ENCODE measurements at places on chromosomes 11 and 22.

- no peak for ATAC-seq
Observed at GRCh38 chr11:85589373-85589772, 37.8 kb downstream of the DLG2 start.

DNA sequence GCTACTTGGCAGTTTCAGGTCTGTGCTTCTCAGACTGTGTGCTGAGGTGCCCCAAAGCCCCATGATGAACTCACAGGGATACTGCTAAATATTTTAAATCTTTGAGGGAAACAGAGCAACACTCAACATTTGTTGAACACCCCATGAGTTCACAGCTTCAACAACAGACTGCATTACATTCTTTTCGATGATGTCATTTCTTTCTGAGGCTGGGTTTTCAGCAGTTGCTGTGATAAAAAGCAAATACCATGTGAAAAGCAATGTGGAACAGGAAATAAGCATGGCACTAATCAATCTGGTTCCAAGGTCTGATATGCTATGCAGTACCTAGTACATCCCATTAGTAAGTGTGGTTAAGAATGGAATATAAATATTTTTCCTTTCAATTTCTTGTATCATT lies 82.7 kb downstream of the RPL27A start:
- ATAC-seq, result no peak

DNA sequence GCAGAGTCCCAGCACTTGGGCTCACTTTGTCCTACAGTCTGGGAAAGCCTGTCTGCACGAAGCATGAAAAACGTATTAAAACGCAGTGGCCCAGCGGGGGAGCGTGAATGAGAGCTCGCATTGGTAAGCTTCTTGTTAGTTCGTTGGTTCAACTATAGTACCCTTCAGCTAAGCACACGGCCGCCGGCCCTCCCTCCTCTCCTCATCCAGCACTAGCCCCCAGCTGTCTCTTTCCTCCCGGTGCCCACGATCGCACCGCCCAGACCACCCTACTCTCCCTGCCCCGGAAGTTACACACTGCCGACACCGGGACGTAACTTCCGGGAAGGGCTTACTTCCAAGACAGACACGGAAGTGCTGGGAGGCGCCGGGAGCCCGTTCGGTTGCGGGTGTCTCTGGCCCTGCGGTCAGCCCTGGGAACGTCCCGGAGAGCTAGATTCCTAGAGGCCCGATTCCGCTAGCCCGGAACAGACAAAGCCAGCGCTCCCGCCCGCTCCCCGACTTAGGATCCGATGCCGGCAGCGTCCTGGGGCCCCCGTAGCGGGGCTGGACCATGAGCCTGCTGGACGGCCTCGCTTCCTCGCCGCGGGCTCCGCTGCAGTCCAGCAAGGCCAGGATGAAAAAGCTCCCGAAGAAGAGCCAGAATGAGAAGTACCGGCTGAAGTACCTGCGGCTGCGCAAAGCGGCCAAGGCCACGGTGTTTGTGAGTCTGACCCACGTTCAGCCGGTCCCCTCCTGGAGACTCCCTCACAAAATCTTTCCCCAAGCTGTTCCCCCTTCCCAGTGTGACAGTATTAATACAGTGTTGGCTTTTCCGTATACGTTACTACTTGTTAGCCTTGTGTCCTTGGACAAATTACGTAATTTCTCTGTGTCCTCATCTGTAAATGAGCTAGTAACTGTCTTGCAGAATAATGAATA lies at the start of gene TBRG1:
Gene TBRG1, plus strand, starts transcription at position 334 of the 921 bp plus-strand sequence. Its CDS starts 220 bp downstream, at position 554.
- peak; percentile 98 for ATAC-seq

DNA sequence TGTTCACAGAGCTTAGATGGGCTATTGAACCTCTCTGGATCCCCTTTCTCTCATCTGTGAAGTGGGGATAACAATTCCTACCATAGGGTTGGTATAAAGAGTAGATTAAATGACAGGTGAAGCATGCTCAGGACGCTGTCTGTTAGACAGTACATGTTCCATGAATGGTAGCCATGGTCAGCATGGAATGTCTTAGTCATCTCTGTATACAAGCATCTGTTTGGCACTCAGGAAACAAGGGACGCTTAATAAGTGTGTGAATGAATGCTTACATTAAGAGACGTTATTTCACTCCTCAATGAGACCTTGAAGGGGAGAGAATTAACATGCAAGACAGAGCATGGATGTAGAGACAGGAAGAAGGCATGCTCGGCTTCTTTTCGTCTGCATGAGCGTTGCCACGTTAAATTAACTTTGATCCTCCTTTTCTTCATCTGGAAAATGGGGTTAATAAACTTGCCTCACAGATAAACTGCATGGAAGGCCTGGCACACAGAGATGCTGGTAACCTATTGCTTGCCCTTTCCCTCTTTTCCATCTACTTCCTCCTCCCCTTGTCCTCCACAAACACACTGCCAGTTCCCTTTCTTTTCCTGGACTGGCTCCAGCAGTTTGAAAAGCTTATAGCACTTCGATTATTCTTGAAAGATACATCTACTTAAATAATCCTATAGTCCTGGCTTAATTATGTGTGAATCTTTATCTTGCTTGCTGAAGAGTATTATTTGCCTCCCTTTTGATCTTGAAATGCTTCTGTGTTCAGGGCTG lies 267.2 kb upstream of the MTNR1B start:
- no peak for ATAC-seq

- ATAC-seq, result no peak
Observed at GRCh38 chr22:27463121-27463660, 338.4 kb downstream of the MN1 start.

DNA sequence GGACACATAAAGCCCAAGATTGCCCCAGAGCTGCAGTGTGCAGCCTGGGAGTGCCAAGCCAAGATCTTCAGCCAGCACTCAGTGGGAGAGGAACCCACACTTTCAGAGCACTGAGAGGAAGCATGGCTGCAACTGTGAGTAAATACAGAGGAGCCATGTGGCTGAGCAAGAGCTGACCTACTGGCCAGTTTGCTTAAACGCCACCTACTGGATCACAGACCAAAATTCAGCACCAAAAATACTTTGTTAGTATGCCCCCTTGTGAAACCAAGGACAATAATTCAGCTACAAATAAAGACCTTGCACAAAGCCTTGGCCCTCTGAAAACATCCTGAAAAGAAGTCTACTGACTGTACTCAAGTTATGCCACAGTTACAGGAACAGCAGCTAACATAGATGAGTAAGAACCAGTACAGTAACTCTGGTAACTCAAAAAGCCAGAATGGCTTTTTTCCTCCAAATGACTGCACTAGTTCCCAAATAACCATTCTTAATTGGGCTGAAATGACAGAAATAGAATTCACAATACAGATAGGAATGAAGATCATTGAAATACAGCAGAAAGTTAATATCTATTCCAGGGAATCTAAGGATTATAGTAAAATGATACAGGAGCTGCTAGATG lies 10.1 kb upstream of the OR4A15 start:
- no peak for ATAC-seq

GRCh38 chr22:36480941-36481392 lies 473 bp downstream of the TXN2 start:
- no peak for ATAC-seq

DNA sequence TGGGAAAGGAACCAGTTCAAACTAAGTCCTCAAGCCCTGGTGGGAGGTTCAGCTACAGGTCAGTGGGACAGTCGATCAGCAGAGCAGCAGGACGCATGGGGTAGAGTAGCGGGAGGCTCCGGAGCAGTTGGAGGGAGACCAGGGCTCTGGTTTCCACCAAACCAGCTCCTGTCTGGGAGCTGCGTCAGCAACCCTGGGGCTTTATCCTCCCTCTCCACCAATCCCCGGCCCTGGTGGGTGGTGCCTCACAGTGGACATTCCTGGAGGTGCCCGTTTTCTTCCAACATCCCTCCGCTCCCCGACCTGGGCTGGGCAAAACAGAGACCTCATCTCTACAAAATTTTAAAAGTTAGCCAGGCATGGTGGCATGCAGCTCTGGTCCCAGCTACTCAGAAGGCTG lies 32.4 kb downstream of the ZNF195 start:
- no peak for ATAC-seq

DNA sequence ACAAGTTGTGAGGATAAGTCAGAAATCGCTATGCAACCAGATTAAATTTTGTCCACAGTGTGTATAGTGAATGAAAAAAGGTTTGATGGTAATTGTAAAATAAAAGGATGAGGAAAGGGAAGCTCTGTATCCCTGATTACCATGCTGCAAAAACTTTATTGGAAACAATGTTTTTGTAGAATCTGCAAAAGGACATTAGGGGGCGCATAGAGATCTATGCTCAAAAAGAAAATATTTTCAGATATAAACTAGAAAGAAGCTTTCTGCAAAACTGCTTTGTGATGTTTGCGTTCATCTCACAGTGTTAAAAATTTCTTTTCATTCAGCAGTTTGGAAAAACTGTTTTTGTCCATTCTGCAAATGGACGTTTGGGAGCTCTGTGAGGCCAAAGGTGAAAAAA lies 390.5 kb downstream of the OR4C45 start:
- ATAC-seq, result no peak

DNA sequence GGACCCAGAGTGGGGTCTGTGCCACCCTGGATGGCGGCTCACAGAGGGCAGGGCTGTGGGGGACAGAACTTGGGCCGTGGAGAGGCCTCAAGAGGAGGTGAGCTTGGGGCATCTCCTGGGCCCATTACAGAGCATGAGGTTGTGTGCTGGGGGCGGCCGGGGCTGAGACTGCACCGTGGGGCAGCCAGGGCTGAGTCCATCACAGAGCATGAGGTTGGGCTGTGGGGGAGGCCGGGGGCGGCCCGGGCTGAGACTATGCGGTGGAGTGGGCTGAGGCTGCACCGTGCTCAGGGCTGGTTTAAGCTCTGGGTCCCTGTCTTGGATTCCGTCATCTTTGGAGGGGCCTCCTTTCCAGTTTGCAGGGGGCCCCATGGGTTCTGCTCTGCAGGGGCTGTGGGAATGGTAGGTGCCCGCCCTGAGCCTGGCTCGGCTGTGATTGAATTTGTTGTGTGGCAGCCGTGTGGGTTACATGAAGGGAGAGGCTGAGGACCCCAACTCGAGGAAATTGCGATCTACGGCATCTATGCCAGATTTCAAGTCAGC lies 38.1 kb upstream of the MUC5AC start:
- no peak for ATAC-seq

DNA sequence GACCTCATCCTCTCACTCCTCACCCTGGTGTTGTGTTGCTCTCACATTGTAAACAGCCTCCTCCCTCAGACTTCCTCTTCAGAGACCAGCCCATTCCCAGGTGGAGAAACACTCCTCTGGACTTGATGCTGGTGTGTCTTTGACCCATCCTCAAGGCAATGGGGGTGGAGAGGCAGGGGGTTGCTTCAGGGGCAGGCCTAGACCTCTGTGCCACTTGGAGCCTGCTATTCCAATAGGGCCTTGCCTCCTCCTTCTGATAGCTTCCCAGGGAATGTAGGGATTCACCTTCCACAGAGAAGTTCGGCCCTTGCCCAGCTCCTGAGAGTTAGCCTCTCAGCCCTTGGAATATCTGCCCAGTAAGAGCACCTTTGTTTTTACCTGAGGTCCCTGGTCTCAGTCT lies 606.6 kb upstream of the CADM1 start:
- ATAC-seq, result no peak

GRCh38 chr11:77142091-77142975 lies 14.3 kb downstream of the MYO7A start:
- ATAC-seq, result peak; percentile 55

DNA sequence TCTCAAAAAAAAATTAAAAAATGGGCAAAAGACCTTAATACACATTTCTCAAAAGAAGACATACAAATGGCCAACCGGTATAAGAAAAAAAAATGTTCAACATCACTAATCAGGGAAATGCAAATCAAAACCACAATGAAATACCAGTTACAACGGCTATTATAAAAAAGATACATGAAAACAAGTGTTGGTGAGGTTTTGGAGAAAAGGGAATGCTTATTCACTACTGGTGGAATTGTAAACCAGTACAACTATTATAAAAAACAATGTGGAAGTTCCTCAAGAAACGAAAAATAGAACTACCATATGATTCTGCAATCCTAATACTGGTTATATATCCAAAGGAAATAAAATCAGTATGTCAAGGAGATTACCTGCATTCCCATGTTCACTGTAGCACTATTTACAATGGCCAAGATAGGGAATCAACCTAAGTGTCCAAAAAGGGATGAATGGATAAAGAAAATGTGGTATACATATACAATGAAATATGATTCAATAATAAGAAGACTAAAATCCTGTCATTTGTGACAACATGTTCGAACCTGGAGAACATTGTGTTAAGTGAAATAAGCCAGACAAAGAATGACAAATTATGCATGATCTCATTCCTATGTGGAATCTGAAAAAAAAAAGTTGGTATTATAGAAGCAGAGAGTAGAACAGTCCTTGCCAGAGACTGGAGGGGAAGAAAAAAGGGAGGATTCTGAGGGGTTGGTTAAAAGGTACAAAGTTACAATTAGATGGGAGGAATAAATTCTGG lies 256.9 kb upstream of the PITPNB start:
- ATAC-seq, result no peak

- no peak for ATAC-seq
Observed at GRCh38 chr22:42972649-42973535, 42.1 kb downstream of the PACSIN2 start.

- no peak for ATAC-seq
Observed at GRCh38 chr11:64947208-64947814, 11.6 kb upstream of the GPHA2 start.

DNA sequence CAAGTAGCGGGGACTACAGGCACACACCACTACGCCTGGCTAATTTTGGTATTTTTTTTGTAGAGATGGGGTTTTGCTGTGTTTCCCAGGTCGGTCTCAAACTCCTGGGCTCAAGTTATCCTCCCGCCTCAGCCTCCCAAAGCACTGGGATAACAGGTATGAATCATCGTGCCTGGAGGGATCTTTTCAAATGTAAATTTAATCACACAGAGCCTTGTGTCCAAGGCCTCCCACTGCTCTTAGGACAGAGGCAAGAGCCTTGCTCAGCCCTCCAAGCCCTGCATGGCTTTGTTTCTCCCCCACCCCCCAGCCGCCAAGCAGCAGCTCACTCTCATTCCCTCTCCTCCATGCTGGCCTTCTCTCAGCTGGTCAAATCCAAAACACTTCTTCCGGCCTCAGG lies 75.3 kb upstream of the CREB3L1 start:
- no peak for ATAC-seq

DNA sequence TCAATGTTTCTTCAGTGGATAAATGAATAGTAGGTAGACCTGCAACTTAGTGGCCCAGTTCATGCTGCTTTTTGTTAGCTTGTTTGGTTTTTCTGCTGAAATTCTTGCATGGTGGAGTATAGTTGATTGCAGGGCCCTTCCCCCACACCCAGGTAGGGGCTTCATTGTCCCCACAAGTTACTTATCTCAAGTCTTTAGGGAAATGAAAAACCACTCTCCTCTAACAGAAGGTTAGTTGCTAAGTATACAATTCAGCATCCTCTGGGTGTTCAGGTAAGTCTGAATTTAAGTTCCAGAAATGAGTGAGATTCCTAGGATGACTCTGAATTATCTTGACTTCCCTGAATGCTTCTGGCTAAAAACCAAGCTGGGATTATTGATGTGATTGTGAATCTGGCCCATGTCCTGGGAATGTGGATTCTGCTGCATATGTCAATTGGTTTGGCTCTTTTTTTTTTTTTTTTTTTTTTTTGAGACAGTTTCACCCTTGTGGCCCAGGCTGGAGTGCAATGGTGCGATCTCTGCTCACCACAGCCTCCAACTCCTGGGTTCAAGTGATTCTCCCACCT lies 40.3 kb downstream of the BCL2L13 start:
- ATAC-seq, result no peak

- ATAC-seq, result peak; percentile 27
Observed at GRCh38 chr22:37547251-37547741, 13.0 kb upstream of the CDC42EP1 start.
